Renal cortex interstitium (tissue), 15 donors: ENCODE measurements at places on chromosomes 3 and 15.

GRCh38 chr3:52265387-52265786 lies 13.1 kb downstream of the WDR82 start:
- no peak for DNase-seq

DNA sequence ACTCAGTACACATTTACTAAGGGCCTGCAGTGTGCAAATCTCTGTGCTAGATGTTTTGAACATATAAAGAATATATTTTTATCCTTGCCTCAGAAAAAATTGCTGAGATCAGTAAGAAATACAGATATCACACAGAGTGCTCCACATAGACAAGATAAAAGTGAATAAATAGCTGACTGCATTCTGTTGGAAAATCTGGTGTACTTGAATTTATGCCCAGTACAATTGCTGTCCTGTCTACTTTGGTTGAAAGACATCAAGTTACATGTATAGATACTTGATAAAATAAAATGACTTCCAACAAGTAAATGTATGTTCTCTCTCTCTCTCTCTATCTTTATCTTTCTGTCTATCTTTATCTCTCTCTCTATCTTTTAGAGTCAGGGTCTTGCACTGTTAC lies 381.2 kb upstream of the CBLB start:
- no peak for DNase-seq

GRCh38 chr3:54853573-54854404 lies 74.1 kb downstream of the LRTM1 start:
- peak; percentile 45 for DNase-seq

- no peak for DNase-seq
These were observed 6.8 kb downstream of the RAB6B start for GRCh38 chr3:133888726-133889340.

GRCh38 chr3:126907557-126907956 lies 75.4 kb upstream of the PLXNA1 start:
- no peak for DNase-seq

GRCh38 chr3:142888481-142889211 lies at the start of gene PCOLCE2:
Gene PCOLCE2, minus strand, starts transcription at chr3:142889083. Its CDS starts 187 bp downstream, at chr3:142888896.
- no peak for DNase-seq

- DNase-seq = no peak
These were observed 147.7 kb upstream of the DCBLD2 start for GRCh38 chr3:99049164-99049563.

DNA sequence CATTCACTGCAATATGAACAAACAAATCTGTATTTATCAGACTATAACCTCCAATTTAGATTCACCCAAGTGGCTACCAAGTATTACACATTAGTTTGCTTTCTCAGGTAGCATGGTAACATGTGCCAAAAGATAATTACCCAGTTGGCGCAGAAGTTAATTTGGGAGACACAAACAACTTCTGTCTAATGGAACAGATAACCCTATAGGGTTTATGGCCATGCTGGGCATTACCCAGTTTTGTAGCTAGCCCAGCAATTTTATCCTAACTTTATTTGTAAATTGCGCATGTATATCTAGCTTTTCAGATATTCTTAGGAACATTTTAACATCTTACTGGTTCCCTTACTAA lies 780 bp downstream of the RPL22L1 start:
- no peak for DNase-seq

- DNase-seq = no peak
These were observed 179.9 kb downstream of the PLOD2 start for GRCh38 chr3:145981056-145981455.

DNA sequence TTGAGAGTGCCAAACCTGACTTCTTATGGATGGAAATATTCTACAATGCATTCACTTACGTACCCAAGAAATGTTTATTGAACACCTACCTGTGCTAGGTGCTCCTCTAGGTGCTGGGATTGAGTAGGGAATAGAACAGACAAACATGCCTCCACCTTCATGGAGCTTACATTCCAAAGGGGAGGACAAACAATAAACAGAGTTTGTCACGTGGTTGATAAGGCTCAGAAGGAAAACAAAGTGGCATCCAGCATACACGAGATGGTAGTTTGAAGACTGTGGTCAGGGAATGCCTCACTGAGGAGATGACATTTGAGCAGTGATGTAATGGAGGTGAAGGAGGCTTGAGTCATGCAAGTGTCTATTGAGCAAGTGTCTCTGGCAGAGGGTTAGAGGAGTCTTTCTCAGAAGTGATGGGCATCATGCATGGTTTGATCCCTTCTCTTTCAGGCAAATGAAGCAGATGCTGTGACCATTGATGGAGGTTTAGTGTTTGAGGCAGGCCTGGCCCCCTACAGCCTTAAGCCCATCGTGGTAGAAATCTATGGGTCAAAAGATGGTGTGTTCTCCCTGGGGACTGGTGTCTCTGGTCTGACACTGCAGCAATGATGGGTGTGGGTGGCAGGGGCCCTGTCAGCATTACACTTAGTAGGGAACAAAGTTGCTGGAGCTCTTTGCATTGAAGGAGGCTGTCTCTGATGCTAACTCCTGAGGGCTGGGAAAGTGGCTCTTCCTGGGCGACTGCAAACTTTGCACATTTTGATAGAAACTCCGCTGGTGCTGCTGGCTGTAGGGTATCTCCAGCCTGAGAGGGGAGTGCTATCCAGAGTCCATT lies 29.7 kb upstream of the TOPBP1 start:
- DNase-seq = no peak

- no peak for DNase-seq
These were observed 349.7 kb upstream of the SUCLG2 start for GRCh38 chr3:68004091-68004490.

DNA sequence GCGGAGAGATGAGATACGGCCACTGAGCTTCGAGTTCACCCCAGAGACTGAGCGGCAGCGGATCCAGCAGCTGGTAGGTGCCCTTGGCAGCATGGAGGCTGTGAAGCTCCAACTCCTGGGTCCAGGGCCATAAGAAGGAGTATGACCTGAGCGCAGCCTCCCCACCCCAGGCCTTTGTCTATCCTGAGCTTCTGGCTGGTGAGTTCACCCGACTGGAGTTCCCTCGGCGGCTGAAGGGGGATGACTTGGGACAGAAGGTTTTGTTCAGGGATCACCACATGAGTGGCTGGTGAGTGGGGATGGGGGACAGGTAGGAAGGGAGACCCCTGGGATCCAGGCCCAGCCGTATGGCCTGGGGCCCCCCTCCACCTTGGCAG lies 2.6 kb downstream of the PPM1M start:
- no peak for DNase-seq

- DNase-seq = no peak
These were observed 277 bp downstream of the FMN1 start for GRCh38 chr15:33194237-33194636.

GRCh38 chr3:122727766-122728165 lies 47.1 kb downstream of the PARP14 start:
- no peak for DNase-seq

- no peak for DNase-seq
These were observed 30.1 kb downstream of the BTD start for GRCh38 chr3:15631426-15632211.

GRCh38 chr3:195815169-195815771 lies 3.5 kb upstream of the MUC4 start:
- DNase-seq = no peak

DNA sequence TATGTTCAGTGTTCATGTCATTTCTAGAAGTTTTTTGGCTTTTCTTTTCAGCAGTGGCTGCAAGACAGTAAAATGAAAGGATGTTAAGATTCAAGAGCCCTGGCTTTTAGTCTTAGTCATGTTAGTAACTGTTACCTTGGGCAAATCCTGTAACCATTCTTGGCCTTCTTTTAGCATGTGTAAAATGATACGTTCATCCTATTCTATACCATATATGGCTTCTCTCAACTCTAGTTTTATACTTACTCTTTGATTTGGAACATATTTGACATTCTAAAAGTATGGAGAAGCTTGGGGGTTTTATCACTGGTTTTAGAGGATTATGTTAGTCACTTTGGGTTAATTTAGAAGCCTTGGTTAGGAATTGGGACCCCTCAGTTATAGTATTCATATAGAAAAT lies 20.1 kb downstream of the GTF2E1 start:
- DNase-seq = no peak
